ENCODE measurements at places on chromosomes 1 and 21. TPM values are rescaled to one million over a fixed set of nuclear protein-coding genes. Genes with fewer than 3 reads are reported as not detected.

DNA sequence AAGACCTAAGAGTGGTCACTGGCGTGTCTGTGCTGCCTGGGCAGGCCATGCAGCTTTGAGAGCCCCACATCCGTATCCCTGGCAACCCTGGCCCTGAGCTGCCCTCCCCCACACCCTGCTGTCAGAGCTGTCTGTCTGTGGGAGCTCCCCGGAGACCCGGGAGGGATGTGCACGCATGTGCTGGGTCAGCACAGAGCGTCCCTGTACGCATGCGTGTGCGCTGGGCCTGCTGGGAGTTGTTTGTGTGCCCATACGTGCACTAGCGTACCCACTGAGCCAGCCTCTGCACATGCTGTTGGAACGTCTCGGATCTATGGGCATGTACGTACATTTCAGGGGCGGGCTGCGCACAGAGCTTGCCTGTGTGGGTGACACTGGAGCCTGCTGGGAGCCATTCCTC lies 89.3 kb downstream of the EPHB2 start:
- no peak for DNase-seq

DNA sequence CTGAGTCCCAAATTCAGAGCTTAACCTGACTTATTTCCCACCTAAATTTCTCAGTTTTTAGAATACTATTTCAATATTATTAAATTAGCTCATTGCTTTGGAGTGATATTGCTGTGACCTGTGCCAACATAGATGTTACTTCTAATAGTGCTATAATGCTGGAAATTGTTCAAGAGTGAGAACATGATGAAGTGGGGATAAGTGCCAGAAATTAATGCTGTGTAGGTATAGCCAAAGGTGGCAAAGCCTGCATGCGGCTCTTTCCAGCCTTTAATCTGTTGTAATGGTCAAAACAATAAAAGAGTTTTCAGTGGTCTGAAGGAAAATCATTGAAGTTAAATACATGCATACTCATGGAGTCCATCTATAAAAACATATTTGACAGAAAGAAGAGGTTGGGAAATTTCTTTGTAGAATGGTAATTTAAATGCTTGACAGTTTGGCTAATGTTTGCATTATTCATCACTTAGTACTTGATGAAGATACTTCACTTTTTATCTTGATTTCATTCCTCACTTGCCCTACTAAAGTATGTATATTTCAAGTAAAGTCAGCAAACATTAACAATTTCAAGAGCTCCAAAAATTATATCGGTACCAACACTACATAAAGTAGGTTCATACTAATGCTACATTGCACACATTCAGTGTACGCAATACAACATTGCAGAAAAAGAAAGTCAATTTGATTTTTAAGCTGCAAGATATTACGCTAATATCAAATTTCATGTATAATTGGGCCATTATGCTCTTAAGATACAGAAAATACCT lies 82.1 kb downstream of the OLFM3 start:
- no peak for DNase-seq

DISP1 gene
- 19.6 TPM for polyA plus RNA-seq

GRCh38 chr1:36256558-36257374 lies 32.5 kb downstream of the THRAP3 start:
- no peak for DNase-seq

DNA sequence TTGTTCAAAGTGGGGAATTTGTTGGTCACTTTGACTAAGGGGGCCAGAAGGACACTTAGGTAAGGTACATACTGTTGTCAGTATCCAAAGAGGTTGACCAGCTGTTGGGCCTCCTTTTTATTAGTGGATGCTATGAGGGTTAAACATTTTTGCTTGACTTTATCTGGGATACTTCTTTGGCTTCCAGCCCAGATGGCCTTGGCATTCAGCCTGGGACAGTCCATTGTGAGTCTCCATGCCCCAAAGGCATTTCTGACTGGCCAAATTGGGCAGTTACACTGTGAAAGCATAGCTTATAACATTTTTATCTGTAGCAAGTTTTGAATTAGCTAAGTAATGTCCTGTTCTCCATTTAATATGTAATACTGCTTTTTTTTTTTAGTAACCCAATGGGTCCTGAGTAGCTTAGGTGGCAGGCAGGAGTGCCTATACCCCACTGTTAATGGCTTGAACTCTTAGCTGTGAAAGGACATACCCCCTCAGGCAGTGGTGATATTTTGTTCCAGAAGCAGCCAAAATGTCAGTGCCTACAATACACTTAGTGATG lies 35.4 kb upstream of the CD1D start:
- DNase-seq: peak; percentile 60

FALEC gene
- polyA plus RNA-seq: 0.95 TPM

GRCh38 chr1:145997016-145997717 lies 788 bp upstream of the TXNIP start:
- DNase-seq: no peak

GRCh38 chr1:62728963-62729362 lies 40.8 kb upstream of the DOCK7 start:
- no peak for DNase-seq

- no peak for DNase-seq
These were observed 102.4 kb upstream of the IGSF21 start for GRCh38 chr1:18005238-18005637.

DNA sequence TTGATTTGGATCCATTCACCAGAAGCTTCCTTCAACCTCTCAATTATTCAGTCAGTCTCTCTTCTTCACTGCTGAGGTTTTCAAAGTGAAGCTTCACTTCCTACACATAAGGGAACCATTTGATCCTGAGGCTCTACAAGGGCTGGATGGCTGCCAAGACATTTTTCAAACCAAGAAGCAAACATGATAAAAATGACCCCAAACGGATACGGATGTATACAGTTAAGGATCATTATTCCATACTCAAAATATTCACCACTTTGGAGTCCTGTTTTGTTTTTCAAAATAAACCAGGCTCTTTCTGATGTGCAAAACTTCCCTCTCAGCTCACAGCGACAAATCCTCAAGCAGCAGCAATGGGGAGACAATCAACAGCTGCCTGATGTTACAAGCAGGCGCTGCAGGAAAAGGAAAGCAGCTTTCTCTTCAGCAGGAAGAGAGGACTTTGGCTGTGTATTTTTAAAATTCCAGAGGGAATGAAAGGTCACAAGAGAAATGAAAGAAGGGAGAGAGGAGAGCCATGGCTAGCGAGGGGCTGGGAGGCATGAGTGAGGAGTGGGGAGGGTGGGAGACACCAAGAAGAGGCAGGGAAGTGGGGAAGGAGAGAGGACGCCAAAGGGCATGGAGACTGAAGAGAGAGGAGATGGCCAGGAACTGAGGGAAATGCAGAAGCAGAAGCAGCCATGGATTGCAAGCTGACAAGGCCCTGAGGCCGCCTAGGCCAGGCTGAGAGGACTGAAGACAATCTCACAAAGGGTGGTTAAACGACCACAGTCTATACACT lies 145.4 kb downstream of the SLC45A1 start:
- DNase-seq: peak; percentile 90

DNA sequence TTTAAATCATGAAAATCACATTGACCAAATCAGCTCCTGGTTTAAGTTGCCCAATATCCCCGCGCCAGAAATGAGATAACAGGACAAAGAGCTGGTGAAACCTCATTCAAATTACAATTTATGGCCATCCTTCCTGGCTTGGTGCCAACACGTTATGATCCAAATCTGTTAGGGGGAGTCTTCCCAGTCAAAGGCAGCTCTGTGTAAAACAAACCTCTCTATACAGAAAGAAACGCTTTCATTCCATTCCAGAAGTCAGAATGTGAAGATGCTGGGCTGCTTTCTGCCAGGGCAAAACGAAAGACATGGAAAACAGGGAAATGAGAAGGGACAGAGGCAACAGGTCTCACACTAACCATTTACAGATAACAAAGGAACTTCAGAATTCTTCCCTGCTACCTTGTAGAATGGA lies 53.5 kb upstream of the TIAM1 start:
- peak; percentile 53 for DNase-seq

DNA sequence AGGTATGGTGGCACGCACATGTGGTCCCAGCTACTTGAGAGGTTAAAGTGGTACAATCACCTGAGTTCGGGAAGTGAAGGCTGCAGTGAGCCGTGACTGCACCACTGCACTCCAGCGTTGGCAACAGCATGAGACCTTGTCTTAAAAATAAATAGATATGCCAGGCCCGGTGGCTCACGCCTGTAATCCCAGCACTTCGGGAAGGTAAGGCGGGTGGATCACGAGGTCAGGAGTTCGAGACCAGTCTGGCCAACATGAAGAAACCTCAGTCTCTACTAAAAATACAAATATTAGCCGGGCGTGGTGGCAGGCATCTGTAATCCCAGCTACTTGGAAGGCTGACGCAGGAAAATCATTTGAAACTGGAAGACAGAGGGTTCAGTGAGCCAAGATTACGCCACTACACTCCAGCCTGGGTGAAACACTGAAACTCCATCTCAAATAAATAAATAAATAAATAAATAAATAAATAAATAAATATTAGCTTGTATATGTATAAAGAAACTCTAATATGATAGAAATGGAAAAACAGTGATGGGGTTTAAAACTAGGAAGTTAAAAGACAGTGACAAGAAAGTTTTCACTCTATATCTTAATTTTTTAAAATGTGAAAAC lies 18.8 kb downstream of the GATAD2B start:
- no peak for DNase-seq

DNA sequence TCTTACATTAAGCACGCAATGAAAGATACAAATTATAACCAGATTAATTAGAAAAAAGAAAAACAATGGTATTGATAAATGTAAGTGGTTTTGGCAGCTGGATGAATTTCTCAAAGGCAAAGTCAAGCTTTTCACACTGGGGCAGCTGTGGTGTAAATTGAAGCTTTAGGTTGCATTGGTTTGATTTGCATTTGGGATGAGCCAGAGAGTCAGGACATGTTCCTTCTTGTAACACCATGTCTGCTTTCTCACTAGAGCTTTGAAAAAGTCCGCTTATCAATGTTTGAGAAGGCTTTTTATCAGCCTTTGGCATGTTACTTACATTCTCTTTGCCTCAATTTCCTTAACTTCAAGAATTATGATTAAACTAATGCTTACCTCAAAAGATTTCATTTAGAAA lies 173.9 kb downstream of the GPATCH2 start:
- no peak for DNase-seq

- DNase-seq: no peak
These were observed 29.4 kb upstream of the FHAD1 start for GRCh38 chr1:15217654-15218053.

PFKFB2 gene
- 14.6 TPM for polyA plus RNA-seq

TMEM82 gene
- not detected for polyA plus RNA-seq

DNA sequence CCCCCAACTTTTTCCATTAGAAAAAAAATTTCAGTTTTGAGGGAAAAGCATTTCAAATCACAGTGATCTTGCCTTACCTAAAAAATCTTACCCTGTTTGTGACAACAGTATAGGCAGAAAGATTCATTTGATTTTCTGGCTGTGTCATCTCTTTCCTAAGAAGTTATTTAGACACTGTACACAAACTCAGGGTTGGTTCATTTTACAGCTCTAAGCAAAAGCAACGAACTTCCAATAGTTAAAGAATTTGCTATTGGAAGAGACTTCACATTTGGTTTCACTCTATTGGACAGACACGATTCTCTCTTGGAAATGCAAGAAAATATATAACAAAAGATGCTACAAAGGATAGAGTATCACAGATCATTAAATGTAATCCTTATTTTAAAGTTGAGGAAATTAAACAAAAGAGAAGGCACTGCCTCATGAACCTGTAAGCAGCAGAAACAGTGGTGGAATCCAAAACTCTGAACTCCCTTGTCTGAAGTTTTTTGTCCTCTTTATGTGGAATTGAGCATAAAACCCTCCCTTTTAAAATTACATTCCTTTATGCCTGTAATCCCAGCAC lies 20.8 kb downstream of the EYA3 start:
- no peak for DNase-seq

DNA sequence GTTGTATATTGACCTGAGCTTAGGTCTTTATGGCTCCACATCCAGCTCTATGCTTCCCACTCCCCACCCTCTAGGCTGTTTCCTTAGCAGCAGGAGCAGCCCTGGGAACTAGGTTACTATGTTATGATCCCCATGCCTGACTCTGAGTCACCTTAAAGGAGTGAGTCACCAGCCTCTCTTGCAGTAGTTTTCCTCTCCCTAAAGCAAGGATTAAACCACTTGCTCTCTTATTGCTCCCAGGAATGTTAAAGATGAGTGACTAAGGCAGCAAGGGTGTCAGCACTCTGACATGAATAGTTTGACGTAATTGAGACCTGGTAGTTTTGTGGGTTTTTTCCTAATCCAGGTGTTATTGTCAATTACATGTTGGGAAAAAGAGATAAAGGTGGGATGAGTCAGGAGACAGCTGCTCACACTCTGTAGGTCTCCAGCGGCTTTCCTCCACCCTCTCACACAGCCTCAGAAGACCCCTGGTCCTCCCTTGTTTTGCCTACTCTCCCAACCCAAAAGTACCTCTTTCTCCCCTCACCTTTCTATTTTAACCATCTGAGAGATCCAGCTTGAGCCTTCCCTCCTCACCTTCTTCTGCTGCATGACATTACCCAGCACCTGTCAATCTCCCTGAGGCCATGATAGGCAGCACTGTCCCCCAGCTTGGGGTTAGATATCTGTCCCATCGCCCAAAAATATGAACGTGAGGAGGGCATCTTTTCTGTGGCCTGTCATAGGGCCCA lies 369.1 kb upstream of the VAMP3 start:
- no peak for DNase-seq

FBXO2 gene
- 1.5 TPM for polyA plus RNA-seq

DNA sequence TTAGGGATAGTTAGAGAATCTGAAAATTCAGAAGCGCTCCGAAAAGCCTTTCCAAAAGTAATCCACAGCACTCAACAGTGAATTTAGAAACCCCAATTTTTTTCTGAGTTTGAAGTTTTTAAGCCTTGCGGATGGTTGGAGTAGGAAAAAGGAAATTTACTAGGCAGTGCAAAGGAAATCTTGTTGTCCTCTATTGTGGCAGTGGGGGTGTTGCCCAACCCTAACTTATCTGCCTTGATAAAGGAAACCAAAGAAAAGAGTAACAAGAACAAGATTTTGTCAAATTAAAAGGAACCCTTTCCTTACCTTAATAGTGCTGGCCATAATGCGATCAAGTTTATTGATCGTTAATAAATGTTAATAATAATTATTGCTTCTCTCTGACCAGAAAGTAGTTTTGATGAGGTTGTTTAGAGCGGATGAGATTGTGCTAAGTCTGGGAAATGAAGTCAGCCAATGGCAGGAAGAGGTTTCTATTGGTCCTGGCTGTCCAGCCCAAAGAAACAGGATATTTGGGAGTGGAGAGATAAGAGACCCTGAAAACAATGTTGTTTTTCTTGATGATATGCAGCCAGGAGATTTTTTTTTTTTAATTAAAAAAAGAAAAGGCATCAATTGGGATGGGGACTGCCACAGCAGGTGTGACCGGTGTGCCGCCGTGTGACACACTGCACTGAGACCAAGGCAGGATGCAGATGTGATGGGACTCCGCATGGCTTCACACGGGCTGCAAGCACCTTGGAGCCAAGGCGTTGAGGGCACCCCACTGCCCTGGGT lies at the start of gene ERG:
Gene ERG, minus strand, starts transcription at position 421 of the 777 bp plus-strand sequence. Its CDS starts 97 bp downstream, at position 324.
- no peak for DNase-seq

PIK3R3 gene
- 24.3 TPM for polyA plus RNA-seq

LIN28A gene
- 0.10 TPM for polyA plus RNA-seq

- no peak for DNase-seq
These were observed 16.4 kb downstream of the RUNX1 start for GRCh38 chr21:35032474-35033263.

SHISA4 gene
- 14.7 TPM for polyA plus RNA-seq

- no peak for DNase-seq
These were observed 51.2 kb downstream of the WLS start for GRCh38 chr1:68181165-68181556.

GRCh38 chr1:10399444-10399941 lies 629 bp downstream of the PGD start:
- peak; percentile 21 for DNase-seq

Measured in right lung (tissue), 10 donors.